ENCODE measurements at places on chromosomes 4 and X.

DNA sequence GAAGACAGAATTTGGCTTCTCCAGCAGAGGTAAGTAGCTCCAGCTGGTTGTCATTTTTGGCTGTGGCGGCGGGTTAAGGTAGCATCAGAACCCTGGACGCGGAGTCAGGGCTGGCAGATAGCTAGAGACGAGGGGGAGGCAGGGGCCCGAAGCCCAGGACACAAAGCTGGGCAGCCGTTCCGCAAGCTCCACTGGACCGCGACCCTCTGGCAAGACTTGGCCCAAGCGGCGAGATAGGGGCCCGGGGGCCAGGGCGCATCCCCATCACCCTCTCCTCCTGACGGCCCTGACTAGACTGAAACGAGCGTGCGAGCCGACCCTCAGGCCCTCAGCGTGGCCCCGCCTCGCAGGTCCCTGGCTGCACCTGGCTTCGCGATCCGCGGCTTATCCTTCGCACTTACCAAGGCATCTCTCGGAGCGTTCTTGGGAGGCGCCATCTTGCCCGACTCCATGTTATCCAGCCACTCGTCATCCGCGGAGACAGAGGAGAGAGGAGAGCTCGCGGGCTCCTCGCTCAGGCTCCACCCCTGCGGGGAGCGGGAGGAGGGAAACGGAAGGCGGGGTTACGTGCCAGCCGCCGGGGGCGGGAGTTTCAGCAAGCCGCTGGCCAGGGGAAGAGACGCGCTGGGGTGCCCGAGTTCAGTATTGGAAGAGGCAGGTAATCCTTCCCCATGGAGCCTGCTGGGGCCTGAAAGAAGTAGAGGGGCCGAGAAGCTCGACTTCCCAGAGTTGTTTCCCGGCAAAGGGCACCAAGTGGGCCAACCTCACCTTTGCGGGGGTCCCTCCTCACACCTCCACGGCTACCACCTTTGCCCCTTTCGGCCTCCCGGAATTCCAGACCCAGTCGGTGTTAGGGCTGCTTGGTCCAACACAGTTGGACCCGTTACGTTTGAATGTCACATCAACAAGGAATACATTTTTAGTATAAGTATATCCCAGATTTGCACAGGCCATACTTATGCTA, at the start of gene TAF9B:
TSS of gene TAF9B (minus strand) at position 491 of the 964 bp plus-strand sequence. CDS start at position 452, 39 bp downstream.
- DNase-seq: peak; percentile 34

GRCh38 chr4:8477095-8477635, 36.6 kb downstream of the TRMT44 start:
- no peak for DNase-seq

DNA sequence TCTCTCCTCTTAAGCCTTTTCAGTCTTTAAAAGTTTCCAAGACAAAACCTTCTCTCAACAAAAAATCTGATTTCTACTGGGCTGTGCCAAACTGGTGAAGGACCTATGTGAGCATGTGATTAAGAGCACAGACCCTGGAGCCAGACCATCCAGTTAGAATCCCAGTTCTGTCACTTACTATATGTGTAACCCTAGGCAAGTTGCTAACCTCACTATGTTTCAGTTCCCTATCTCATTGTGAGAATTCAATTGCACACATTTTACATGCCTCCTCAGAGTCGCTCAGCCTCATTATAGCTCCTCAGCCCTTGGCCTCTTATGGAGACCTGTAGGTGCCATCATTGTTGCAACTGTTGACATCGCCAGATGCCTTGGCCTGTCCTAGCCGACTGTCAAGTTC, 54.1 kb upstream of the VEGFD start:
- DNase-seq: no peak

- no peak for DNase-seq
These were observed 20.0 kb upstream of the CAMK2D start for GRCh38 chr4:113781439-113782040.

DNA sequence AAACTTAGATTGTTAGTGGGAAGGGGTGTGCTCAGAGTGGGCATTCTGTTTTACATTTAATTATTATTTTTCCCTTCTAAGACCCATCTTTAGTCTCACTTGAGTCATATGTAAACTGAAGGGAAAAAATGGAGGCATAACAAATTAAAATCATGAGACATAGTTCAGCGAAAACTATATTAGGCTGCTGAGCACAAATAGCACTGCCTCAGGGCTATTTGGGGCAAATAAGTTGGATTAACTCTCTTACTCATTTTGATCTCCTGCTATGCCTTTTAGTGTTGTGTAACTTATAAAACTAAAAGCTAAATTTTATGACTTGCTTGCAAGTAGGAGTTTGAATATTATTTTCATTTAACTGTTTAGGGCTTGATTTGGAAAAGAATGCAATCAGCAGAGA, 1329.2 kb upstream of the PCDH7 start:
- DNase-seq: no peak

- DNase-seq: peak; percentile 64
These were observed 11.2 kb upstream of the PDGFRA start for GRCh38 chr4:54217642-54218495.

- no peak for DNase-seq
These were observed 167.6 kb upstream of the ANK2 start for GRCh38 chr4:112881842-112882241.

GRCh38 chr4:153592064-153592463, 92.0 kb upstream of the TLR2 start:
- DNase-seq: no peak

DNA sequence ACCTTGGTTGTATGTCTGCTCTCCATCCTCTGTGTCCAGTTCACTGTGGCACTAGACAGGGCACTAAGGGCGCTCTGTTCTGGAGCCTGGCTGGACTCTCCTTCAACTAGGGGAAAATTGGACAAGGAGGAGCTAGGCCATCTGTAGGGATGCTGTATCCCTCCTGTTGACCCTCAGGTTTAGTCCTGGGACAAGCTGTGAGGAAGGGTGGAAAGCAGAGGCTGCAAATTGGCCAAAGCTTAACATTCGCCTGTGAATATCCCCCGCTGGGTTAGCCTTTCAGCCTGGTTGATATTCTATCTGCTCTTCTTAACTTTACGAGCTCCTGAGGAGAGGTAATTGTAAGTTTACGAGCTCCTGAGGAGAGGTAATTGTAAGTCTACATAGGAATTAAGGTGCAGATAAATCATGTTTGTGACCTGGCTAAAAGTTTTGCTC, 64.4 kb upstream of the ENPEP start:
- DNase-seq: no peak
